Left cardiac atrium (tissue), 4 donors: ENCODE measurements at places on chromosomes 5 and 9. TPM values are rescaled to one million over a fixed set of nuclear protein-coding genes. Genes with fewer than 3 reads are reported as not detected.

- no peak for DNase-seq
Observed at GRCh38 chr5:96794757-96795156, 13.0 kb downstream of the ERAP1 start.

CCIN gene
- total RNA-seq, result not detected

- DNase-seq, result no peak
Observed at GRCh38 chr9:134814598-134815215, 65.9 kb upstream of the FCN2 start.

CCL27 gene
- total RNA-seq, result not detected

DNA sequence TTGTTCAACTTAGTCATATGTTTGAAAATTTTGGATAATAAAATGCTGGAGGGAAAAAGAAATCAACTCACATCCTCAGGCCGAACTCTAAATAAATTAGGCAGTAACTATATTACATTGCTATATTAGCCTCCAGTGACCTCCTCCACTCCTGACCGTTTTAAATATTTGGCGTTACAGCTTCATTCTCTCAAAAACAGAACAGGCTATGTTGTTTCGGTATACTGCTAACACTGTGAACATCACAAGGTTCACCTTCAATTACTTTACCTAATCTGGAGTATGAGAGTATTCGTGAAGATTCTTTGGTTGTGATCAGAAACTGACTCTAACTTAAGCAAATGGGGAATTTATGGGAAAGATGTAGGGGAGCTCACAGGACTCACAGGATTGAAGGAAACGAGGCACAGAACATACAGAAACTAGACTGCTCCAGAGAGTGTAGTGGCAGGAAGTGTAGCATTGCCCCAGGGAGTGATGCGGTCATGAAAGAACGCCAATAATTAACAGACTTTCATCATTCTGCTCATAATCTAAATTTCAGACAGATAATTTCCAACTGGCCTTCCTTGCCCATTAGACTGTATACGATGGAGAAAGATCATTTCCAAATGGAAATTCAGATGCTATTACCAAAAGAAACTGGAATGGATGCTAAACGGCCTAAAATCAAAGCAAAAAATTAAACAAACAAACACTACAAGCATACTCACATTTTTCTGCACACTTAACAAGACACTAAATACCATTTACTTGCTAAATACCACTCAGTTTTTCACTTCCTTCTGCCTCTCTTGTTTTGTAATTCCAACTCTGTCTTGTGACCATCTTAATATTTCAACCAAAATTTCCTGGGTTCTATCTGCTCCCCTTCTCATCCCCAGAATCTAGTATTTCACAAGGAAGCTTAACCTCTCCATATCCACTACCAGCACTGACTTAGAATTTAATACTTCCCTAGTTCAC lies 110.1 kb upstream of the LPAR1 start:
- no peak for DNase-seq
